ENCODE measurements at places on chromosomes 5 and 9. TPM values are rescaled to one million over a fixed set of nuclear protein-coding genes. Genes with fewer than 3 reads are reported as not detected.
A peak's percentile ranks its signal among the peaks of the same experiment; 100 is the strongest.

- DNase-seq = peak; percentile 33
Measured at GRCh38 chr5:116573702-116574366, 789 bp downstream of the SEMA6A start.

Gene IGIP
- total RNA-seq = 2.1 TPM

Gene LCP2
- not detected for total RNA-seq

Gene GDF9
- total RNA-seq = 0.55 TPM

- no peak for DNase-seq
Measured at GRCh38 chr9:133423216-133423615, 1.0 kb downstream of the ADAMTS13 start.

Gene FBLL1
- total RNA-seq = 4.5 TPM

GRCh38 chr9:99235926-99236634 is 14.0 kb downstream of the SEC61B start:
- DNase-seq = no peak

DNA sequence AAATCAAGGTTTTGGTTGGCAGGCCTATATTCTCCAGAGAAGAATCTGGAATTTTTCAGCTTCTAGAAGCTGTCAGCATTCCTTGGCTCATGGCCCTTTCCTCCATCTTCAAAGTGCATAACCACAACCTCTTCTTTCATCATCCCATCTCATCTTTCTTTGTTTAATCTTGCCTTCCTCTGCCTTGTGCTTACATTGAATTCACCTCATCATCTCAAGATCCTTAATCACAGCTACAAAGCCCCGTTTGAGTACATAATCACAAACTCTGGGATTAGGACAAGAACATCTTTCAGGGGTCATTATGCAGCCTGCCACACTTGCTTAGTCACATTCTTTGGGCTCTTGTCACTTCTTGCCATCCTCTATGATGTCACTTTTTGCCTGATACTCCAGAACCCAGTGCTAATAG is 130.3 kb downstream of the FOXD1 start:
- no peak for DNase-seq

DNA sequence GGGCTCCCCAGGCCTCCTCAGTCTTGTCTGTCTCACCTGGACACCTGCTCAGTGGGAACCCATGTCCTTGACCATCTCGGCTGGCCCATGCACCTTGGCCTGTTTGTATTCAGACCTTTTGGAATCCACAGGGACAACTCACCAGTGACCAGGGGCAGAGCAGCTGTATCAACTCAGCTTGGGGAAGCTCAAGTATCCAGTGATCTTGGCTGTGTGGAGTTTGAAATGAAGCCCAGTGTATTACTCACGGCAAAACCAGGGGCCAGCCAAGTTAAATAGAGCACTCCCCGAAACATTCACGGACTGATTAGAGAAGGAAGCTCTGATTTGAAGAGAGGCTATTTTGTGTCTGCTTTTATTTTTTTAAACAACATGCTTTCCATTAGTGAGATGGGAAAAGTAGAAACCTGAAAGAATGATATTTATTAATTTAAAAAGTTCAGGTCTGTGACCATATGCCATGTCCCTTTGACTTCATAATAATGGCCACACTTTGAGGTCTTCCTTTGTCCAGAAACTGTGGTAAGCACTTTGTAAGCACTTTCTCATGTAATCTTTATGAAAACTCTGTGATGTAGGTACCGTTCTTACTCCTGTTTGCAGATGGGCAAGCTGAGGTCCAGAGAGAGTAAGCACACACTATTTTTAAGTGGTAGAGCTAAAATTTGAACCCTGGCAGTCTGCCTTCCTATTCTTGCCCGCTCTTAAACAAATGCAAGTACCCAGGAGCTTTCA is 656.5 kb downstream of the BNC2 start:
- no peak for DNase-seq

Gene ARSI
- 0.24 TPM for total RNA-seq

DNA sequence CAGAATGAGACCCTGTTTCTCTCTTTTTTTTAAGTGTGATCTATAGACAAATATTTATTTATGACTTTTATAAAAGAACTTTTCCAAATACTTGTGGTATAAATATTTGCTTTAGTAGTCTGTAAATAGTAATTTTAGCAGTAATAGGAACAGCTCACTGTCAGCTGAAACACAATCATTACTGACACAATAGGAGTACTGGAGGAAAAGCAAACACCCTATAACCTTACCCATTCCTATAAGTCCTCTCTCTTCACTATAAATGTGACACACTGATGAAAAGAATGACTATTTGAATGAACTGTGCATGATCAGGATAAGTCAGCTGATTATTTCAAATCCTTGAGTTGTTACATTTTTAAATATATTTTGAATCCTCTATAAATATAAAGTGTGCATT is 72.4 kb downstream of the CDH12 start:
- DNase-seq = no peak

Gene TCERG1
- total RNA-seq = 113 TPM

Gene LIX1
- 0.31 TPM for total RNA-seq

DNA sequence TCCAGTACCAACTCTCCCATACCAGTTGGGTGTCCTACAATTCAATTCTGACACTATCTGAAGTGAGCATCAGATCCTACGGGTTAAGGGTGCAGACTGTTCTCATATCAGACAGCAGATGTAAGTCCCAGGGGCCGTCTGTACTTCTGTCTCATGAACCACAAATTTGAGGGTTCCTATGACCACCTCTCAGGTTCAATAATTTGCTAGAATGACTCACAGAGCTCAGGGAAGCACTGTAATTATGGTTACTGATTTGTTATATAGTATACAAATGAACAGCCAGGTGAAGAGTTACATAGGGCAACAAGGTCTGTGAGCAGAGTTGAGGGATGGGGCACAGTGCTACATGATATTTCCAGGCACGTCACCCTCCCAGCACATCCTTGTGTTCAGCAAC is 499.1 kb downstream of the DMAC1 start:
- no peak for DNase-seq

Gene MBLAC2
- 4.5 TPM for total RNA-seq

DNA sequence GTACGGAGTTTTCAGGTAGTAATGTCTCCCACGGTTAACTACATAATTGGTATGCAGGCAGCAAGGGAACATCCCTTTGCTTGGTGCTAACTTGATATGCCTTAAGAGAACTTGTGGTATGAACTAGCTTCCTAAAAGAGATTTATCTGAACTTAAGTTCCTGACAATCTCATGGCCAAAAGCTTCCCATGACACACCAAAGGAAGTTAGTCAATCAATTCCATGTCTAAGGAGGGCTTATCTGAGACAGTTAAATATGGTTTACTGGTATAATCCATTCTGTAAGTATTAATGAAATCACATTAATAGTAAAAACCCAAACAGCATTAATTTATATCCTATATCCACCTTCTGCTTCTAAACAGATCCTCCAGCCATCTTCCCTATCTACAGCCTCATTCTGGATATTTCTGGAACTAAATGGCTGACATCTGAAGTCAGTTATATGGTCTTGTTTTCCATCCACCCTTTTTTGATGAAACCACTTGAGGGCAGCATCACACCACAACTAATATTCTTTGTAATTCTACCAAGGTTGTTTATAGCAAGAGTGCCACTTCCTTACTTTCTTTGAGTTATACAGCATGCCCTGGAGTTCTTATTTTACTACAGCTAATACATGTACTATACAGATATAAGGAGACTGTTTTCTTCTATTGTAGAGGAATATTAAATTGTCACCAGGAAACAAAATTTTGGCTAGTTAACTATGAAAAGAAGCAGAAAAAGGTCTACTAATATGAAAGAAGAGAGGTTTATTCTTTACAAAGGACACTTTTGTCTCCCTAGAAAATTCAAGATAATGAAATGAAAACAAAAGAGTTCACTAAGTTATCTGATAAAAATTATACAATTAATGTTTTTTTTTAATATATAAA is 34.7 kb downstream of the SHOC1 start:
- DNase-seq = peak; percentile 33

- no peak for DNase-seq
Measured at GRCh38 chr5:157485811-157486210, 25.8 kb downstream of the NIPAL4 start.

DNA sequence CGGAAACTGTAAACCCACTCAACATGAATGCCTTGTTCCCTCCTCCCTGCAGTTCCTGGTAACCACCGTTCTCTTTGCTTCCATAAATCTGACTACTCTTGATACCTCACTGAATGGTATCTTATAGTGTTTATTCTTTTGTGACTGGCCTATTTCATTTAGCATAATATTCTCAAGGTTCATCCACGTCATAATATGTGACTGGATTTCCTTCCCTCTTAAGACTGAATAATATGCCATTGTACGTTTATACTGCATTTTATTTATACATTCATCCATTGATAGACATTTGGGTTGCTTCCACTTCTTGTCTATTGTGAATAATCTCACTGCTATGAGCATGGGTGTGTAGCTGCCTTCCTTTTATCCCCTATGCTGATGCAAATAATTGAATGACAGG is 253.3 kb upstream of the SMARCA2 start:
- DNase-seq = no peak

Gene TPPP
- total RNA-seq = 2.6 TPM

- no peak for DNase-seq
Measured at GRCh38 chr5:126354012-126354857, 69.0 kb upstream of the GRAMD2B start.
